ENCODE measurements at places on chromosomes 13 and 19.

DNA sequence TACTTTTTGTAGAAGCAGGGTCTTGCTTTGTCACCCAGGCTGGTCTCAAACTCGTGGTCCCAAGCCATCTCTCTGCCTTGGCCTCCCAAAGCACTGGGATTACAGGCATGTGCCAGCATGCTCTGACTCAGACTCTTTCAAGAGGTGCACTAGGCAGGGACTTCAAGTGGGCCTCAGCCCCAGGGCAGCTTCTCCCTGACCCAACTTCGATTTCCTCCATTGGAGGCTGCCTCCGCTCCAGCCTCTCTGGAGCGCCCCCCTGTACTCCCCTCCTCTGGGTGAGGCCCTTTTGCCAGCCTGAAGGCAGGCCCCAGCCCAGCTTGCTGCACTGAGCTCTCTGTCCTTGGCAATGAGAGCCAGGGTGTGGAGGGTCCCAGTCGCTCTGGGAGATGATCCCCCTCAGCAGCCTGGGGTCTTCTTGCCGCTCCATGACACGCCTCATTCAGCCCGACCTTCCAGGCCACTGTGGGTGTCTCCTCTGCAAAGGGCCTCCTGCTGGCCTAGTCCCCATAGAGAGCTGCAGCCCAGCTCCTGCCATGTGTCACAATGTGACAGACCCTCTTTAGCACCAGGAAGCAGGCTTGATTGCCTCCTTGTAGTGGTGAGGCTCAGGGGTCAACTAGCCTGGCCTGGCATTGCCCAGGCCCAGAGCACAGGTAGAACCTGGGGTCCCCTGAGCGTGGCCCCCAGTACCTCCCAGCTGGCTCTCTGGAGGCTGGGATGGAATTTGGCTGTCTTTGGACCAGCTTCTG lies 16.4 kb downstream of the CARM1 start:
- DNase-seq: no peak

GRCh38 chr19:39183104-39183503 lies 13.7 kb upstream of the NCCRP1 start:
- DNase-seq: no peak

DNA sequence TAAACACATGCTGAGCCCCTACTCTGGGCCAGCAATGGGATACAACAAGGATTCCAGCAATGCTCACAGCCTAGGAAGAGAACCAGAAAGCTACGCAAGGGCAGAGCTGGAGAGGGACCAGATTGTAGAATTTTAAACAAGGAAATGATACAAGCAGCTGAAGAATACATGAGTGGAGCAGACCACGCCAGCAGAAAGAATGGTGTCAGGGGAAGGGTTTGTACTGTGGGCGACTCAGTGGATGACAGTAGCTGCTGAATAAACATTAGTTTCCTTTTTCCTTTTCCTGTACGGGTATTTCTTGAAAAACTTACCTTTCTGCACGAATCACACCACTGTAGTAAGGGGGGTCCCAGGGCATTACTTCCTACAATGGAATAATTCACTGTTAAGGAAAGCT lies 30.7 kb downstream of the MIPEP start:
- no peak for DNase-seq

GRCh38 chr13:24071423-24072075 lies 89.0 kb upstream of the SPATA13 start:
- no peak for DNase-seq

DNA sequence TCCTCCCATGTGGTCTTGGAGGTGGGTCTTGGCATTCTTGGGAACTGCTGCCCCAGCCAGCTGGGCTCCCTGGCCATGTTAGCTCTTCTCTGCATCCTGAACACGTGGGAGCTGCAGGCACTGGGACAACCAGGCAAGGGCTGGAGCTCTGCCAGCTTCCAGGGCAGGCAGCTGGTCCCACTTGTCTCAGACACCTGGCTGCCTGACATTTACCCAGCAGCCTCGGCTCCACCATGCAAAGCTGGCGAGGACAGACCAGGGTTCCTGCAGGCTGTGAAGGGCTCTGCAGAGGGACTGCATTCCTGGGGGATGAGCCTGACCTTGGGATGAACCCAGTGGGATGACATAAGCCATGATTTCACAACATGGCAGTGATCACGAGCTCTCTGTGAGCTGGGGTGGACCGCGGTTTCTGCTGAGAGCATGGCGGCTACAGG lies 99.0 kb upstream of the TSHZ3 start:
- DNase-seq: no peak

- DNase-seq: no peak
Observed at GRCh38 chr19:28535352-28535775, 677.6 kb downstream of the UQCRFS1 start.
